ENCODE measurements at places on chromosomes 1 and 21. TPM values are rescaled to one million over a fixed set of nuclear protein-coding genes. Genes with fewer than 3 reads are reported as not detected.

The OR10J1 gene
- not detected for total RNA-seq

The CDC20 gene
- 50.9 TPM for total RNA-seq

The PTGFRN gene
- 42.9 TPM for total RNA-seq

The TSPEAR gene
- total RNA-seq = not detected

The RAB25 gene
- 93.8 TPM for total RNA-seq

The TMEM240 gene
- 5.1 TPM for total RNA-seq

DNA sequence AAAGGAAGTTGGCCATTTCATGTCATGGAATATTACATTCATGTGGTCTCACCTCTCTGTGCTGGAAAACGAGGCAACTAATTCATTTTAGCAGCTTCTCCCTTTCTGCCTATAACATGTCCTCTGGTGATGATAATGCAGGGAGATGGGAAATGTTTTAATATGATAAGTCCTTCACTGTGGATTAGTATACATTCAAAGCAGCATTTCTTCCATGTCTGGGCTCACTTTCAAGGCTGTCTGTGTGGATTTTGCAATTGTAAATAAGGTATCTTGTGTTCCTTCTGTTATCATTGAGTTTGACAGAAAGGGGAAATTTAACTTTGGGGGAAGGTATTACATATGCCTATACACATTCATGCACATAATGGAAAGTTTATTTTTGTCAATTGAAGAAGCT is 374.7 kb upstream of the DAB1 start:
- peaks cover 12% of the 10 kb centered on the region for H3K4me1 ChIP-seq
- no peaks in the 10 kb centered on the region for H3K36me3 ChIP-seq
- H3K27me3 ChIP-seq = peaks cover 28% of the 10 kb centered on the region
- no peak overlapping the region for H3K4me3 ChIP-seq

- H3K36me3 ChIP-seq = no peaks in the 10 kb centered on the region
- H3K27me3 ChIP-seq = peaks cover 10% of the 10 kb centered on the region
- H3K4me3 ChIP-seq = peak overlapping the region; percentile 1
- no peak overlapping the region for H3K27ac ChIP-seq
These were observed 1.6 kb upstream of the FAM20B start for GRCh38 chr1:179023946-179024650.

- no peak overlapping the region for H3K27ac ChIP-seq
- H3K4me3 ChIP-seq = no peak overlapping the region
- H3K4me1 ChIP-seq = peaks cover 4% of the 10 kb centered on the region
- H3K27me3 ChIP-seq = no peaks in the 10 kb centered on the region
- H3K36me3 ChIP-seq = no peaks in the 10 kb centered on the region
These were observed 197.0 kb upstream of the LHX8 start for GRCh38 chr1:74937176-74937575.

GRCh38 chr1:34924759-34925555 is 4.5 kb downstream of the DLGAP3 start:
- H3K27ac ChIP-seq = no peak overlapping the region
- H3K36me3 ChIP-seq = no peaks in the 10 kb centered on the region

GRCh38 chr21:32064281-32064910 is 191.6 kb downstream of the HUNK start:
- no peak for DNase-seq
- no peak overlapping the region for H3K27ac ChIP-seq
- H3K27me3 ChIP-seq = peaks cover 3% of the 10 kb centered on the region
- no peak overlapping the region for H3K4me3 ChIP-seq
